GM23338 (cell line): ENCODE measurements at places on chromosomes 5 and 9. TPM values are rescaled to one million over a fixed set of nuclear protein-coding genes. Genes with fewer than 3 reads are reported as not detected.

CCDC171 gene
- polyA plus RNA-seq = 3.5 and 5.1 TPM in 2 replicates

- H3K4me3 ChIP-seq = no peak overlapping the region
- no peaks in the 10 kb centered on the region for H3K27me3 ChIP-seq
- DNase-seq = no peak
- H3K36me3 ChIP-seq = peaks cover 5% of the 10 kb centered on the region; the same call in 1 of the 2 replicates
- H3K4me1 ChIP-seq = no peaks in the 10 kb centered on the region
These were observed 64.9 kb upstream of the ECM2 start for GRCh38 chr9:92600462-92601261.

DNA sequence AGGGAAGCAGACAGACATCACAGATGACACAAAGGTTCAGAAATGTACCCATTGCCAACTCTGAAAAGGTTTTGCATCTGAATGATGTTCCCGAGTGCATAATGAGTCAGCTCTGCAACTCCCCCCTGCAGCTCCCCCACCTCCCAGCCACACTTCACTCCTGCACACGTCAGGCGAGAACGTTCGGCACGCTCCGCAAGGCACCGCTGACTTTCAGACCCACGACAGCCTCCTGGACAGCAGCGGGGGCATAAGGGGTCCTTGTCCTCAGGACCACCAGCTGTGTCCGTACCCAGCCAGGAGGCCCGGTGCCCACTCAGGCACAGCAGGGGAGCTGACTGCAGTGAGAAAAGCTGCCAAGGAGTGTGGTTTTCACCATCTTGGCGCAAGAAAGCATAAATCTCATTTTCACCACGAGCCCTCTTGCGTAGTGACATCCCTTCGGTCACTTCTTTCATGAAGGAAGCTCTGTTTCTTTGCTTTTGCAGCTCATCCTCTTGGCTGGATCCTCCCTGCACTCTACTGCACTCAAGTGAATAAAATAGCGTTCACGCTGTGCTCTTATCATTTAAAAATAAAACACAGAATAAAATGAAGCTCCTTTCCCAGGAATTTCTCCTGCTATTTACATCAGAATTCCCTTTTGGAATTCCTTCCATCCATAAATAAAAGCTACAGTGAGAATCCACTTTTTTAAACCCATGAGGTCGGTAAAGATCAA lies 9.9 kb downstream of the GFPT2 start:
- no peaks in the 10 kb centered on the region for H3K27me3 ChIP-seq
- H3K4me1 ChIP-seq = peaks cover 70% of the 10 kb centered on the region
- H3K36me3 ChIP-seq = peaks cover 5% of the 10 kb centered on the region
- peak overlapping the region; percentile 95 for H3K27ac ChIP-seq

DNA sequence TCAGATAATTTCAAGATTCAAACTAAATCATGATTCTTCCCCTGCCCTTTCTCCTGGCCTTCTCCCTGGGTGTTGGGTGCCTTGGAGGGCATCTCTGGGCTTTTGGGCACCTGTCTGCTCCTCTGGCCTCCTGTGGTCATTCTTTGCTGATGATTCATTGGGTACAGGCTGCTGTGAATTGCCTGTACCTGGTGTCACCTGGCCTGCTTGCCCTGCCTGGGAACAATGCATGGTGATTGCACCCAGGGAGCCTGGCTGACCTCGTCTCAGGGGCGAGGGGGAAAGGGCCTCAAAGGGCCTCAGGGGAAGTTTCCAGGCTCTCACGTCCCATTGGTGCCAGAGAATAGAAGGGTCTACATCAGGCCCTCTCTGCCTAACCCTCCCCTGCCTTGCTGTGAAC lies 20.1 kb upstream of the CKMT2 start:
- DNase-seq = no peak
- H3K4me1 ChIP-seq = no peaks in the 10 kb centered on the region
- H3K27me3 ChIP-seq = no peaks in the 10 kb centered on the region
- H3K4me3 ChIP-seq = no peak overlapping the region

RASEF gene
- 2.5 and 3.6 TPM in 2 replicates for polyA plus RNA-seq

CANX gene
- polyA plus RNA-seq = 163 and 177 TPM in 2 replicates

- DNase-seq = no peak
- no peaks in the 10 kb centered on the region for H3K27me3 ChIP-seq
- H3K27ac ChIP-seq = no peak overlapping the region
These were observed 56.3 kb upstream of the PRDM9 start for GRCh38 chr5:23451156-23451555.

CTNND2 gene
- polyA plus RNA-seq = 4.3 and 5.1 TPM in 2 replicates

GRCh38 chr5:175215906-175216305 lies 228.1 kb downstream of the DRD1 start:
- no peaks in the 10 kb centered on the region for H3K4me1 ChIP-seq
- H3K27me3 ChIP-seq = no peaks in the 10 kb centered on the region
- no peak overlapping the region for H3K27ac ChIP-seq
- no peak overlapping the region for H3K4me3 ChIP-seq
- no peaks in the 10 kb centered on the region for H3K36me3 ChIP-seq

DNA sequence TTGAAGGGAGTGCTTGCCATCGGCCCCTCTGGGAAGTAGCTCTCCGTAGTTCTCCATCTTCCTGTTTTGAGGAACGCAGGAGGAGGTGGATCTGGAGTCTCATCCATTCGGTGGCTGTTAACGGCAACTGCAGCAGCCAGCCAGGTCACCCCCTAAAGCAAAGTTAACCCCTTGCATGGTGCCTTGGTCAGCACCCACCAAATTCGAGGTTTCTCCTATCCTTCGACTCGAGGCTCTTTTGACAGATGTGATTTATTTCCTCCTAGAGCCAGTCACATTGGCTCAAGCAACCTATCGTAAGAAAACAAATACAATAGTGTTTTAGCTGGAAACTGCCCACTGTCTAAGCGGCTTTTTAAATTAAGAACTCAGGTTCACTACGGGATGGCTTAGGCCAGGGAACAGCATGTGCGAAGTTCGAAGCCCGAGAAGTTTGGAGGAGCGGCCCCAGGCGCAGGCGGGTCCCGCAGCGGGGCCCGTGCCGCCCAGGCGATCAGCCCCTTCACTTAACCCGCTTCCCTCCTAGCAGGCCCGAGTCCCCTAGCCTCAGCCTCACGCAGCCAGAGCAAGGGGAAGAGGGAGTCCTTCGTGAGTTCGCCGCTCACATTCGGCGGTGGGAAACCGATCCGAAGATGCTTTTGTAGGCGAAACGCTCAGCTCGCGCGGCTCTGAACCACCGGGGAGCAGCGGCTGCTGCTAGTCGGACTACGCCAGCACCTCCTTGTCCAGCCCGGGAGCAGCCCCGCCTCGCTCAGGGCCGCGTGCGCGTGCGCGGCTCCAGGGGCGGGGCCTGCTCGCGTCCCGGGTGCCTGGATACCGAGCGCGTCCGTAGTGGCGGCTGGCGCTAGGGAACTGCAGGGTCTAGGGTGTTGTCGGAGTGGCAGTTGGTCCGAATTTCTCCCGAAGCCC lies at the start of gene ROPN1L:
TSS of gene ROPN1L (plus strand) at position 797 of the 909 bp plus-strand sequence. CDS start 289 bp downstream, outside the sequence.
- peak within 1 kb of the TSS; percentile 85 for H3K4me3 ChIP-seq
- peak; percentile 93 for DNase-seq
- H3K27me3 ChIP-seq = peaks cover 20% of the 10 kb centered on the region
- no peaks in the 10 kb centered on the region for H3K36me3 ChIP-seq

GRCh38 chr5:53071738-53072137 lies 37.8 kb downstream of the MOCS2 start:
- H3K36me3 ChIP-seq = no peaks in the 10 kb centered on the region
- H3K27ac ChIP-seq = no peak overlapping the region
- no peak overlapping the region for H3K4me3 ChIP-seq
- no peaks in the 10 kb centered on the region for H3K27me3 ChIP-seq

RXRA gene
- polyA plus RNA-seq = 4.8 and 4.9 TPM in 2 replicates

GRCh38 chr9:137988701-137989100 lies 111.1 kb downstream of the CACNA1B start:
- H3K4me1 ChIP-seq = no peaks in the 10 kb centered on the region
- no peak overlapping the region for H3K4me3 ChIP-seq
- DNase-seq = no peak

DNA sequence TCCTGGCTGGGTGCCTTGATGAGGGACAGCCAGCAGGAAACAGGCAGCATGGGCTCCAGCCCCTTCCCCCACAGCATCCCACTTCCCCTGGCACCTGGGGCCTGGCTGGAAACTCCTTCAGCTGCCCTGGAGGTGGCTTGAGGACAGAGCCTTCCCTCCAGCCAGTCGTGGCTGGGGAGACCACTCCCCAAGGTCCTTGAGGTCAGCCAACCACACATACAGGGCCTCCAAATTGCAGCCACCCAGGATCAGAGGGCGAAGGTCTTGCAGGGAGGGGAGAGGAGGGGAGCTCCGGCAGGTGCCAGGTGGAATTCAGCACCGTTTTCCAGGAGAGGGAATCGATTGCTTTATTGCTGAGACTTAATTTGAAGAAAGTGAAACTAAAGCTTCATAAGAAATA lies 280.4 kb downstream of the PBX3 start:
- H3K27me3 ChIP-seq = no peaks in the 10 kb centered on the region
- H3K4me1 ChIP-seq = no peaks in the 10 kb centered on the region
- no peak for DNase-seq
- H3K36me3 ChIP-seq = no peaks in the 10 kb centered on the region
- H3K4me3 ChIP-seq = no peak overlapping the region

DNA sequence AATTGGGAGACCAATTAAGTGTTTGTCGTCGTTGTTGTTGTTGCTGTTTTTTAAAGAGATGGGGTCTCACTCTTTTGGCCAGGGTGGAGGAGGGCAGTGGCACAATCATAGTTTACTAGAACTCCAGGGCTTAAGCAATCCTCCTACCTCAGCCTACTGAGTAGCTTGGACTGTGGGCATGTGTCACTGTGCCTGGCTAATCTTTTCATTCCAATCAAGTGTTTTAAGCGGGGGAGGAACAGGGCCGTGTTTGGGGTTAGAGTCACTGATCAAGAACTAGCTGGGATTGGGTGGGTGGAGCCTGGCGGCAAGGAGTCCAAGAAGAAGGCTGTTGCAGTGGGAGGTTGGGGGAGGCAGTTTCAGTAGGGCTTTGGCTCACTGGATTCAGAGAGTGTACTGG lies 13.8 kb downstream of the SNX30 start:
- no peak overlapping the region for H3K27ac ChIP-seq
- H3K36me3 ChIP-seq = no peaks in the 10 kb centered on the region
- H3K4me1 ChIP-seq = no peaks in the 10 kb centered on the region
- H3K4me3 ChIP-seq = no peak overlapping the region

CERCAM gene
- 2.7 TPM in 2 replicates for polyA plus RNA-seq

- H3K27ac ChIP-seq = no peak overlapping the region
- no peaks in the 10 kb centered on the region for H3K36me3 ChIP-seq
- H3K4me1 ChIP-seq = 0 out of 2 replicates have a peak, but pooled peaks cover 4% of the 10 kb centered on the region
- no peak for DNase-seq
- H3K4me3 ChIP-seq = no peak overlapping the region
- H3K27me3 ChIP-seq = no peaks in the 10 kb centered on the region
These were observed 228.8 kb downstream of the CD180 start for GRCh38 chr5:66967826-66968262.

- H3K36me3 ChIP-seq = no peaks in the 10 kb centered on the region
- H3K27ac ChIP-seq = peak overlapping the region; percentile 94
- peaks cover 58% of the 10 kb centered on the region for H3K4me1 ChIP-seq
- H3K4me3 ChIP-seq = no peak overlapping the region
These were observed 14.3 kb upstream of the RNF130 start for GRCh38 chr5:180085837-180086236.

- H3K4me3 ChIP-seq = no peak overlapping the region
- H3K27me3 ChIP-seq = no peaks in the 10 kb centered on the region
- no peaks in the 10 kb centered on the region for H3K4me1 ChIP-seq
- no peaks in the 10 kb centered on the region for H3K36me3 ChIP-seq
- no peak overlapping the region for H3K27ac ChIP-seq
- DNase-seq = no peak
These were observed 306.6 kb downstream of the PLK2 start for GRCh38 chr5:58153255-58153654.

TBC1D13 gene
- 7.8 and 8.3 TPM in 2 replicates for polyA plus RNA-seq

DNA sequence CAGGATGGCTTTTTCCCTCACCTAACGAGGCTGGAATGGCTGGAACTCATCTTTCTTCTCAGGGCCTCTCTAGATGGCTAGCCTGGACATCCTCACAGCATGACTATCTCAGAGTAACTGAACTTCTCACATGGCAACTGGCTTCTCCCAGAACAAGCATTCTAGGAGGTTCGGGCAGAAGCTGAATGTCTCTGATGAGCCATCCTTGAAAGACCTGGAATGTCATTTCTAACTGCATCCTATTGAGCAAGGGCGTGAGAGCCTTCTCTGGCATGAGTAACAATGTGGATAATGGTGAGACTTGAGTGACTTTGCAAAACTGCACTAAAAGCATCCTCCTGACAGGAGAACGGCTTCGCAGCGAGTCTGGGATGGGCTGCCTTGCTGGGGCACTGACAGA lies 487.7 kb downstream of the MAT2B start:
- H3K36me3 ChIP-seq = no peaks in the 10 kb centered on the region
- H3K4me1 ChIP-seq = no peaks in the 10 kb centered on the region
- H3K4me3 ChIP-seq = no peak overlapping the region
- no peak for DNase-seq

- no peak for DNase-seq
- H3K4me3 ChIP-seq = peak overlapping the region; percentile 99
- peaks cover 9% of the 10 kb centered on the region; the same call in 1 of the 2 replicates for H3K4me1 ChIP-seq
- H3K27me3 ChIP-seq = peaks cover 15% of the 10 kb centered on the region
- H3K36me3 ChIP-seq = peaks cover 22% of the 10 kb centered on the region
- H3K27ac ChIP-seq = 0 out of 2 replicates have a peak overlapping the region, but pooled peaks have one; percentile 39
These were observed 14.3 kb downstream of the DIPK1B start for GRCh38 chr9:136726631-136727191.

PAPPA gene
- 0.21 and 0.66 TPM in 2 replicates for polyA plus RNA-seq
